Activated T-cell treated with anti-CD3 and anti-CD28 coated beads, Interleukin-2, amount 50 U/mL, for 48 hours (primary cell): ENCODE measurements at places on chromosomes 4 and X.

DNA sequence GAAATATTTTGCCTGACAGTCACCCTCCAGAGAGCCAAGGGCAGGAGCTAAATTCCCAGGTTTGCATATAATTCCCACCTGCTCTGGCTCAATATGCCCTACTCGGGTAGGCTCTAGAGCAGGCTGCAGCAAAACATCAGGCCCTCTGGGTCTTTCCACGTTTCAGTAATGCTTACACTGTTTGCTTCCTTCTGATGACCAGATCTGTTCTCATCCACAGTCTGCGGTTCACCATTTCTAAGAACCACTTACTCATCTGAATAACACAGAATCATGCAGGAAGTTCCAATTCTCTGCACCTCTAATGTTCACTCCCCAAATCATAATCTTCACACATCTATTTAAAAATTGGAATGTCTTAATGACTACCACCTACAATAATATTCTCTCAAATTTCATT, 141.4 kb downstream of the PPP3CA start:
- peak; percentile 57 for DNase-seq

DNA sequence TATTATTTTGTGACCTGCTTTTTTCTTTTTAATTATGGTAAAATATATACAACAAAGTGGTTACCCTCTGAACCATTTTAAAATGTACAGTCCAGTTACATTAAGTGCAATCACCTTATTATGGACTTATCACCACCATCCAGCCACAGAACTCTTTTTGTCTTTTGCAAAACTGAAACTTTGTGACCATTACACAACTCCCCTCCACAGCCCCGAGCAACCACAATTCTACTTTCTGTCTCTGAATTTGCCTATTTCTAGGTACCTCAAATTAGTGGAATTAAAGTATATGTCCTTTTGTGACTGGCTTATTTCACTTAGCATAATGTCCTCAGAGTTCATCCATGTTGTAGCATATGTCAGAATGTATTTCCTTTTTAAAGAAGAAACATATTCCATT, 39.3 kb upstream of the WWC2 start:
- no peak for DNase-seq

DNA sequence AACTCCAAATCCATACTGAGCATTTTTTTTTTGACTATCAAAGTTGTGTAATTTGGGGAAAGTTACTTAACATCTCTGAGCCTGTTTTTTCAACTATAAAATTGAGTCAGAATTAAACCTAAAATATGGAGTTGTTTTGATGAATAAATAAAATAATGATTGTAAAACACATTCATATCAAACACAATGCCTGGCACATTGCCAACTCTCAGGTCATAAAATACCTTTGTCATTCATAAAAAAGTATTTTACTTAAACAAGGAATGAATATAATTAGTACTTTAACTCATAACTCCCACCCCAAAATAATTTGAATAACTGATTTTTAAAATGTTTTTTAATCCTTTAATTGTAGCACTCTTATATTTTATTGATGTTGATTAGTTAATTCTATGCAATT, 3.8 kb upstream of the GPR174 start:
- no peak for DNase-seq

DNA sequence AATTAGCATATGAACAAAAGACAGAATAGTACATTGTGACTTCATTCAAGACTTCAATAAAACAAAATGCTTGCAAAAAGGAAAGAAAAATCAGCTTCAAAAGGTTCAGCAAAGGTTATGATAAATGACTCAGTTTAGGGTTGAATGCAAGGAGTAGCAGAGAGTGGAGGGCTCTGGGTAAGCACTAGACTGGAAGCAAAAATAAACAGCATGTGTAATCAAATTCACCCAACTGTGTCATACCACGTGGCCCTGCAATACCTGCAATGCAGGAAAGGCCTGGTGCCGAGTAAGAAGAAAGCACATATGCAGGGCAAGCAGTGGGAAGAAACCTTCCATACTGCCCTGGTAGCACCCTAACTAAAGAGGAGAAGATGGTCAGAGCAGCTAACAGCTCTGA, 88.7 kb downstream of the ATP11C start:
- no peak for DNase-seq

GRCh38 chrX:30577362-30577991, at the start of gene TASL:
Gene TASL, minus strand, starts transcription at chrX:30577766. Its CDS starts 17,411 bp downstream, at chrX:30560355.
- DNase-seq, result peak; percentile 30

DNA sequence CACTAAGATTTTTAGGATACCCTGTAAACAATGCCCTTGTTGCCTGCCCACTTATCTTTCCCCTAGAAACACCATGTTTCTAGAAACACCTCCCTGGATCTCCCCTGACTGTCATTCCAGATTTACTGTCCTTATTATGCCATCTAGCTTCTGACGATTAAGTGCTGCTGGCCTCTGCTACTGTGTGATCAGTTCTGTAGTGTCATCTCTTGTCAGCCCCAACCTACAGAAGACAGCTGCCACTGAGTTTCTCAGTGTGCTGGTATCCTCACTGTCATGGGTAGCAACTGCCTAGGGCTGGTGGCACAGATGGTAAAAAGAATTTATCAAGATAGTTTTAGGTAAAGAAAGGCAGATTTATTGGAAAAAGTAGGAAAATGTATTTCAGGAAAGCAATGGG, 68.7 kb upstream of the WWC2 start:
- no peak for DNase-seq

- DNase-seq, result no peak
Observed at GRCh38 chr4:53313510-53313909, 52.4 kb downstream of the SCFD2 start.

DNA sequence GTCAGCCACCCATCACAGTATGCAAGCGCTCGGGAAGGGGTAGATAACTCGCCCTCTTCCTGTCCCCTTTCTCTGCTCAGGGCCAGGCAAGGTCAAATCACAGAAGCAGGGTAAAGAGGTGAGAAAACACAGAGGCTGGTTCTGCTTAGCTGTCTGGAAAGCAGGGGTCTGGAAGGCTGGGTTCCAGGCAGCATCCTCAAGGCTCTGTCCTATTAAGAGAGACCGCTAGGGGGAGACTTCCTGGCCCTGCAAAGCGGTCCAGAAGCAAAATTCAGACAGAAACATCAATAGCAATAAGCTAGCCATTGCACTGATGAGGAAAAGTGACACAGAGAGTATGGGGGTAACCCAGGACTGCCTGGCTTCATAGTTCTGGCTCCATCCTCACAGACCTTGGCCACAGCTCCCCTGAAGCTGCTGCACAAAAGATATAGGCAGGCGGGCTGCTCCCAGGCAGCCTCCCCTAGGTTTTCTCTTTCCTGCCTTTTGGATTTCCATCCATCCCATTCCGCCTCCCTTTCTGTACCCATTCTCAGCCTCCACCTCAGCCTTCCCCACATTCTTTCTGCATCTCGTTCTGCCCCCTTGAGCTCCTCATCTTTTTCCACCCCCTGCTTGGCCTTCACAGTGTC, 308.5 kb downstream of the EVC2 start:
- no peak for DNase-seq

- DNase-seq, result no peak
Observed at GRCh38 chr4:173478201-173478912, 51.7 kb downstream of the HAND2 start.

DNA sequence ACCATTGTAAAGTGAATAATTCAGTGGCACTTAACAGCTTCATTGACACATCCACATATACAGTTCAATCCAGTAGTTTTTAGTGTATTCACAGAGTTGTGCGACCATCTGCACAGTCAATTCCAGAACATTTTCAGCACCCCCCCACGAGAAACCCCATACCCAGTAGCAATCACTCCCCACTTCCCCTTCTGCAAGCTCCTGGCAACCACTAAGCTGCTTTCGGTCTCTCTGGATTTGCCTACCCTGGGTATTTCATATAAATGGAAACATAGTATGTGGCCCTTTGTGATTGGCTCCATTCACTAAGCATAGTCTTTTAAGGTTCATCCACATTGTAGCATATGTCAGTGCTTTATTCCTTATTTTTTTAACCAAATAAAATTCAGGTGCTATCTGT, 10.0 kb downstream of the MSL3 start:
- DNase-seq, result no peak

GRCh38 chrX:97494756-97495372, 611.2 kb downstream of the RPA4 start:
- no peak for DNase-seq

- peak; percentile 26 for DNase-seq
Observed at GRCh38 chrX:40402831-40403533, 177.8 kb upstream of the ATP6AP2 start.

- DNase-seq, result no peak
Observed at GRCh38 chrX:109830157-109830703, 97.2 kb upstream of the ACSL4 start.

GRCh38 chr4:109649872-109650271, 53.4 kb downstream of the CASP6 start:
- no peak for DNase-seq

- no peak for DNase-seq
Observed at GRCh38 chrX:51851507-51852085, 41.8 kb upstream of the MAGED1 start.

- DNase-seq, result no peak
Observed at GRCh38 chr4:6380746-6381410, 91.5 kb downstream of the PPP2R2C start.
